T-helper 9 cell (primary cell): ENCODE measurements at places on chromosomes 5 and 9.
A peak's percentile ranks its signal among the peaks of the same experiment; 100 is the strongest.

GRCh38 chr9:126694206-126695081 lies 80.7 kb downstream of the LMX1B start:
- no peak for DNase-seq

DNA sequence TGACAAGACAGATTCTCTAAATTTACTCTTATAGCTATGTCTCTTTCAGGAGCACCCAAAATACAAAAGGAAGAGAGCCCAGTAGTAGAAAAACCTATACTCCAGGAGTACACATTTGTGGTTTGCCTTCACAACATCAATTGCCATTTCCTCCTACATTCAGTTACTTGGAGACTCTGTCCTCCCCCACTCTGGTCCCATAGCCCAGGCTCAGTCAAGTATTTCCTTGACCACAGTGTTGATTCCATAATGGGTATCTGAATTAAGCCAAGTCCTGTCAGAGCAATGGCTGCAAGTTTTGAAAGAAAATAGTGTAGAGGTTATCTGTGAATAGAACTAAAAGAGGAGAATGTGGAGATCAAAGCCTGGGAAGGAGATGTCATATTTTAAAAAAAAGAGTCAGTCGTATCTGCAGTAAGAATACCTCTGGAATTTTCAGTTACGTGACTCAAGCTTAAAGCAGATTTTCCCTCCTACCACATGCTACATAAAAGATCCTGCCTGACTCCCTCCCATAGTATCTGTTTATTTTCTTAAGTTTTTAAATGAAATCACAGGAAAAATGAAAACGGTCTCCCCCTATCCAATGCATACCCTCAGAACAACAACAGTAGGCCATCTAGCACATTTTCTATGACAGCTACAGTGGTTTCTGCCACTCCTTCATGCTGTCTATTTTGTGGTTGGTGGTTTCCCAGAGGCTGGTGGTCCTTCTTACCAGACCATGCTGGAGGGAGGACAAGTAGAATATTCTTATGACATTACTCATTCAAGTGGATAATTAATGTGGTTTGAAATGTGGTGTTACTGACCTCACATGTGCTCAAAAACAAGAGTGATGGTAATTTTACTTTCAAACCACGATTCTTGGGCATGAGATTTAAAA lies 249.7 kb upstream of the TMEM161B start:
- DNase-seq, result no peak

DNA sequence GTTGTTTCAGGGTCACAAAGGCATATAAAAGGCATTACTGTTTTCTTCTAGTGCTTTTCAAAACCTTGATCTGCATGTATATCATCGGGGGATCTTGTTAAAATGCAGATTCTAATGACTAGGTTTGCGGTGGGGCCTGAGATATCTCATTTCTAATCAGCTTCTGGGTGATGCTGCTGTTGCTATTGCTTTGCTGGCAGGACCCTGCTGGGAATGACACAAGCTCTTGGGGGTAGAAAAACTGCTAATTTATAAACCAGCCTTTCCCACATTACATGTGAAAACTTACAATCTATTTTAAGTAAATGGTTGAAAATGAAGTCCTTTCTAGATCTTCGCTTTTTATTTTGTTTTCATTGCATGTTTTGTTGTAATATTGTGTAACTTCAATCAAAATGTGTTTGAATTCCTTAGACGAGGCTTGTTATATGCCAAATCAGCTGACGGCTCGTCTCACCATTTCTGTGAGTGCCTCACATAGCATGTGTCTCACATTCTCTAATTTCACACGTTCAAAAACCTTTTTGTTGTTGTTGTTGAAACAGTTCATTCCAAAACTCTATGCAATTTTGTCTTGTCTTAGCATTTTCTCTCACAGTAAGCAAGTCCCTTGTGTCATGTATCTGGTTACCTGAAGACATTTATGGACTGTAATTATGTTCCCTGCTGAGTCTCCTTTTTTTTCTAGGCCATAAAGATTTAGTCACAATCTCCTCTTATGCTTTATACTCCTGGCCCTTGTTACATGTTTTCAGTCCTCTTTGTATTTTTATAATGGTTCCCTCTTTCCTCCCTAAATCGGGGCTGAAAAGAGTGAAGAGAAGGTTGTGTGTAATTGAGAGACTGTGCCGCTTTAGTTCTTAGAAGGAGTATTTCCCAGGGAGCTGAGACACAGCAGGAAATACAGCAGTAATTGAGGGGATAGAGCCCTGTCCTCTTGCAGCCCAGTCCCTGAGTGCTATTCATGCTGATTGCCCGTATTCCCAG lies 521.0 kb upstream of the SEMA6A start:
- no peak for DNase-seq

DNA sequence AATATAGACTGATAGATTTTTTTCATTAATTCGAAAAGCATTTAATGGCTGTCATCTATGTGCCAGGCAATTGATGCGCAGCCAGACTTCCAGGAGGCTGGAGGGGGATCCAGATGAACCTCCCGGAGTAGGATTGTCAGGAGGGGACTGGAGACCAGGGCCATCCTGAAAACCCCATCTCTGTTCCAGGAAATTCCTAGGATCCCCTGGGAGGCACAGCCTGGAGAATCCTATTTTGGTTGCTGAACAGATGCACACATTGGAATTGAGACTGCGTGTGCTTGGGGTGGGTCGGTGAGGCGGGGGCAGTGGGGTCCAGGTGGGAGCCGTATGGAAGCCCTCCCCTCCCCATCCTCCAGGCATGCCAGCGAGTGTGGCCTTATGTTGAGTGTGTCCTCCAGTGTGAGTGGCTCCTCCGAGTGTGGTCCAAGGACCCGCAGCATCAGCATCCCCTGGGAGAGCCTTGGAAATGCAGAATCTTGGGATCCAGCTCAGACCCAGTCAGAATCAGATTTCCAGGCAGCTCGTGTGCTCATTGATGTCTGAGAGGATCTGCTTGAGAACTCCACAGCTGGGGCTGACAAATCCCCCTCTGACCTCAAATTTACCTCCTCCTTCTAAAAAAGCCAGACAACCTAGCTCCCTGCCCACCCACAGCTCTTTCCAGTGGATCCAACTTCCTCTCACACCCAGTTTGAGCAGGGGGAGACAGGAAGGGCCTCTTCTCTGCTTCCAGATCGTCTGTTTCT lies 38.7 kb downstream of the ROPN1L start:
- no peak for DNase-seq

GRCh38 chr5:2832394-2832793 lies 80.9 kb upstream of the IRX2 start:
- no peak for DNase-seq

GRCh38 chr9:71254592-71255277 lies 133.3 kb upstream of the TRPM3 start:
- no peak for DNase-seq

- no peak for DNase-seq
Observed at GRCh38 chr5:39114155-39114554, 40.0 kb upstream of the RICTOR start.

GRCh38 chr9:132068605-132069004 lies 11.1 kb downstream of the MED27 start:
- DNase-seq, result no peak

GRCh38 chr5:159581502-159582249 lies 251.4 kb upstream of the IL12B start:
- DNase-seq, result no peak

DNA sequence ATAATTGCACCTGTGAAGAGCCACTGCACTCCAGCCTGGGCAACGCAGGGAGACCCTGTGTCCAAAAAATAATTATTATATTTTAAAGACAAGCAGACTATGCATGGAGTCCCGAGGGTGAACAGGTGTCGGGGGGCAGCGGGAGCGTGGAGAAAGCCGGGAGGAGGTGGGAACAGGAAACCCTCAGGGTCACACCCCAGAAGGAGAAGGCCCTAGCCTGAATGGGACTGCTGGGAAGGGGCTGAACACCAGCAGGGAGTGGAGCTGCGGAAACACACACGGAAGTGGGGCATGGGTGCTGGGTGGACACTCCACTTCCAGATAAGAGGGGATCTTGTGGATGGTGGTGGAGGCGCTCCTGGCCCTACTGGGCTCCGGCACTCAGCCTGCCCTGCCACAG lies 12.8 kb downstream of the SURF6 start:
- no peak for DNase-seq

- DNase-seq, result no peak
Observed at GRCh38 chr5:166262395-166262794, 2029.0 kb upstream of the WWC1 start.

DNA sequence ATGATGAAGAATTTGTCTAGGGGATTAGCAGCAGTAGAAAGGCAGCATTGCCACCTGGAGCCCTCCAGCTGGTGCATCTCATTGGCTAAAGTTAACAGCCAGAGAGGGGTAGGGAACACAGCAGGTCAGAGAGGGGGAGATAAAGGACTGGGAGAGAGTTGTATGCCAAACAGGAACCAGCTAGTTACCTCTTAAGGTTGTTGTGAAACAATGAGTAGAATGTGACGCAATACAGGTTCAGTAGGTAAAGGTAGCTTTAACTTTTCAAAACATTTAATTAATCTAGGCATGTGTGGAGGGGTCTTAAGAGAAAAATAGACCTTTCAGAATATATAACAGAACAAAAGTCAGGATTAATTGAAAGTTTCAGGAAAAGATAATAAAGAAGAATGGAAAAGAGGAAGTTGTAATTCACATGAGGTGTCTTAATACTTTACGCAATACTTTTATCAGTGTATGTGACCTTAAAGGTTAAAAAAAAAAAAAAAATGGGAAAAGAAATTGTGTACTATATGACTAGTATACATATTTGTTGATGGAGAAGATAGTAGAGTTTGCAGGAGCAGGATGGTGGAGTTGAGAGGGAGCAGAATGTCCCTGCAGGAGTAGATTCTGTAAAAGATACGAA lies 14.3 kb downstream of the FBXO38 start:
- DNase-seq, result no peak

DNA sequence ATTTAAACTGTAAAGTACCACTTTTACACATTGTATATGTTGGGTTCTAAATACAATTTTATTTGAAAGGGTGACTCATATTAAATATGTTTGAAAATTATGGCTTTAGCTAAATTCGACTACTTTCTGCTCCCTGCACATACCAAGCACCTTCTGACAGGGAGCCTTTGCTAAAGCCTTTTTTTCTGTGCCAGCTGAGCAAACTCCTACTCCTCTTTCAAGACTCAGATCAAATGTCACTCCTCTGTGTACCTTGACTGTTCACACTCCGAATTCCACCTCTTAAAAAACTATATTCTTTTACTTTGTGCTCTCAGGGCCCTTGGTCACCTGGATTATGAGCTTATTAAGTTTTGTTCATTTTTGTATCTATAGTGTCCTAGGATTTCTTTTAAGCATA lies 6.5 kb upstream of the OXCT1 start:
- no peak for DNase-seq

DNA sequence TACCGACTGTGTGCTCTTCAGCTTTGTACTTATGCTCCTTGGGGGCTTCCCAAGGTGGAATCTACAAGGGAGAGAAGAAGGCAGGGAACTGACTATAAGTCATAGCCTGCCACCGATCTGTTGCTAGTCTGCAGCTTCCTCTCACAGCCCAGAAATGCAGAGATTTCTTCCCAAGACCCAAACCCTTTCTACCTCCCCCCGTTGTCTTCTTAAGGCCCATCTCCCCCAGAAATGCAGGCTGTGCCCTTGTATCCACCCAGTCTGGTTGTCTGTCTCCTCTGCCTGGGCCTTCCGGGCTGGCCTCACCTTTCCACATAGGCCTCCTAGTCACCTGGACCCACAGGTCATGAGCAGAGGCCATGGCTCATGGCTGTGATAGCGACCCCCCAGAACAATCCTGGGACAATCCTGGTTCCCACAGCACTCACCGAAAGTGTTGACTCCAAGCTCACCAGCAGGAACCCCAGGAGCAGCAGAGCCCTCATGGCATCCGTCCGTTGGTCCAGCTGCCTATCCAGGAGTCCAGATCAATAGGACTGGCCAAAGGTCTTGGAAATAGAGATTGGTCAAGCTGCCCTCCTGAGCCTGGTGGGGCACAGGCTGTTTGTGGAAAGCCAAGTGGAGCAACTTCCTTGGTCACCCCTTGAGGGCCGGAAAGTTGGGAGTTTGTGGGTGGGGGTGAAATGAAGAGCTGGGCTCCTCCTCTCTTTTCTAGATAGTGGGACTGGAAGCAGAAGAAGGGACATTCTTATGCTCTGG lies at the start of gene F12:
TSS of gene F12 (minus strand) at position 522 of the 759 bp plus-strand sequence. CDS start at position 485, 37 bp downstream.
- no peak for DNase-seq

GRCh38 chr9:37466037-37466709 lies 923 bp upstream of the ZBTB5 start:
- peak; percentile 20 for DNase-seq

GRCh38 chr5:42908086-42908485 lies 96.4 kb upstream of the SELENOP start:
- DNase-seq, result no peak

DNA sequence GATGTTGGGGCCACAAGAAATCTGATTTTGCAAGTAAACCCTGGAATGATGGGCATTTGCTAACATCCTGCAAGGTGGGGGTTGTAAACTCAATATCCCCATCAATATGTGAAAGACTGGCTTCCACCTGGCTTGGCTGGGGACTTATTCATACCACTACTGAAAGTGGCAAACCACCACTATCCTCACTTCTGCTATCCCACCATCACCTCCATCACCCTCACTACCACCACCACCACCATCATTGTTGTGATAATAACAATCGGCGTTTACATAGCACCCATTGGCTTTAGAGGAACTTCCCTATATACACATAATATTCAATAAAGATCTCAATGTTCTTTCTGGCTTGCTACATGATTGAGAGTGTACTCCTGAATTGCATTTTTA lies 224.7 kb upstream of the DAP start:
- no peak for DNase-seq

GRCh38 chr5:116440457-116441001 lies 134.1 kb downstream of the SEMA6A start:
- no peak for DNase-seq

DNA sequence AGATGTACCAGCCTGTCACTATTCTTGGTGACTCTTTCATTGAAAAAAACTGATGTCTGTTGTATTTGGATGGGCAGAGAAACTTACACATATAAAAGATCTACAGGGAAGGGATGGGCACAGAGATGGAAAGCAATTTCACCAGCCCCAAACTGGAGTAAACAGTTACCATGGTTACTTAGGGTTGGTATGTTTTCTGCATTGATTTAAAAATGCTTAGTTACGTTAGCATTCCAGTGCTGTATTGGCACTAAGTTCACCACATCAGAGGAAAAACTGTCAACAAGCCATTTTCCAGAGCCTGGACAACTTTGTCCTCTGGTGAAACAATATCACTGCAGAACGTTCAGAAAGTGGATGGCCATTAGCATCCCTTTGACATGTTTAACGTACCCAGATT lies 28.0 kb downstream of the MARCHF3 start:
- no peak for DNase-seq

DNA sequence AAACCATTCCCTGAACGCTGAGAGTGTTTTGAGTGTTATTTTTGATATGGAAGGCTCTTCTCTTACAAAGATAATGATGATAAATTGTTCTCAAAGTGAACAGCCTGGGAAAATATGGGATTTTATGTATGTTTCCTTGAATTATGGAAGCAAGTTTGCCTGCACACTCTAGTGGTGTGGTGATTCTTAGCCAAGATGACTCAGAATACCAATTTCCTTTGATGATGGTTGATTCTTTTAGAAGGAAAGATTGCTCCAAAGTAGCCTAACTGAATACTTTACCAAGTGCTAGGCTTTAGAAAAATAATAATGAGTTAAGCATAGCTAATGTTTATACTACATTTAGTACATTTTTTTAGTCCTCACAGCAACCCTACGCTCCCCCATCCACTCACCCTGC lies 243.4 kb downstream of the EBF1 start:
- DNase-seq, result no peak
